ENCODE measurements at places on chromosomes 1 and 21. TPM values are rescaled to one million over a fixed set of nuclear protein-coding genes. Genes with fewer than 3 reads are reported as not detected.

GRCh38 chr1:213423605-213424004, 372.6 kb downstream of the RPS6KC1 start:
- DNase-seq: no peak

GRCh38 chr1:59752556-59753414, 62.0 kb upstream of the HOOK1 start:
- no peak for DNase-seq

DNA sequence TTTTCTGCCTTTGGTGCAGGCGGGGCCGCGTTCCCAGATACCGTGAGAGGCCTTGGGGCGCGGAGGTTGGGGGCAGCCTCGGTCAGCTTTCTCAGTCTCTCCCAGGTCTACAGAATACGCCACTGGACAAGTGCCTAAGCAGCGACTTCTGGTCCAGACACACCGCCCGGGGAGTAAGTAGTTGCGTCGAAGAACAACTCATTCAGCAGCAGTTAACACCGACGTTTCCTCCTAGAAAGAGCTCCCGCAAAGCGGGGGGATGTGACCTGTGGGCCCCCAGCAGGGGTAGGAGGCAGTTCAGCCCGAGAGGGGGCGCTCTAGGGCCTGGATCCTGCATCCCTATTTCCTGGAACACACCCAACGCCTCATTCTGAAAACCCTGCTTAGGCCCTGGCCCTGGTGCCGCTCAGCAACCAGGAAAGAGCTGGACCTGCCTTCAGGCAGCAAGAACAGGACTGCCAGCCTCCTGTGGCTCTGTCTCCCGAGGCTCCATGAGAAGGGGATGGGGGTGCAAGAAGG, 6.5 kb upstream of the BARHL2 start:
- DNase-seq: peak; percentile 21

DNA sequence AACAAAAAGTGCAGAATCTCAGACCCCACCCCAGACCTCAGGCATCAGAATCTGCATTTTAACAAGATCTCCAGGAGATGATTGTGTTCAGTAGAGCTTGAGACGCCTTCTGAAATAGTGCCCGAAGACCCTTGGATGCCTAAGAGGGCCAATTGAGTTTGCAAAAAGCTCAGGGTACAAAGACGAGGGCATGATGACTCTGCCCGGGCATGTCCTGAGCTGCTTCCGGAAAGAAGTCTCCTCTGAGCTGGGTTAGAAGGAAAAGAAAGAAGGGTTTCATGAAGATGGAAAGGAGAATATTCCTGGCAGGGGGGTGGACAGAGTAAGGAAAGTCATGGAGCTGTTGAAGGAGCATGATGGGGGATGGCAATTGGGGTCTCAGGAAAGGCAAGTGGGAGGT, 246.1 kb upstream of the TMEM51 start:
- no peak for DNase-seq

The GBP4 gene
- not detected for total RNA-seq

GRCh38 chr1:107597290-107597689, 367.7 kb downstream of the VAV3 start:
- no peak for DNase-seq

DNA sequence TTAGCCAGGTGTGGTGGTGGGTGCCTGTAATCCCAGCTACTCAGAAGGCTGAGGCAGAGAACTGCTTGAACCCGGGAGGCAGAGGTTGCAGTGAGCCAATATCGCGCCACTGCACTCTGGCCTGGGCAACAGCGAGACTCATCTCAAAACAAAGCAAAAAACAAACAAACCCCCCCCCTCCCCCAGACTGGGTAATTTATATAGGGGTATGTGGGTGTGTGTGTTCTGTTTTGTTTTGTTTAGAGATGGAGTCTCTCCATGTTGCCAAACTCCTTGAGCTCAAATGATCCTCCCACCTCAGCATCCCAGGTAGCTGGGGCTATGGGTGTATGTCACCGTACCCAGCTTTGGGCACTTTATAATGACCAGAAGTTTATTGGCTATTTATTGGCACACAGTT, 73.6 kb downstream of the SLC27A3 start:
- no peak for DNase-seq

The SFN gene
- total RNA-seq: not detected

DNA sequence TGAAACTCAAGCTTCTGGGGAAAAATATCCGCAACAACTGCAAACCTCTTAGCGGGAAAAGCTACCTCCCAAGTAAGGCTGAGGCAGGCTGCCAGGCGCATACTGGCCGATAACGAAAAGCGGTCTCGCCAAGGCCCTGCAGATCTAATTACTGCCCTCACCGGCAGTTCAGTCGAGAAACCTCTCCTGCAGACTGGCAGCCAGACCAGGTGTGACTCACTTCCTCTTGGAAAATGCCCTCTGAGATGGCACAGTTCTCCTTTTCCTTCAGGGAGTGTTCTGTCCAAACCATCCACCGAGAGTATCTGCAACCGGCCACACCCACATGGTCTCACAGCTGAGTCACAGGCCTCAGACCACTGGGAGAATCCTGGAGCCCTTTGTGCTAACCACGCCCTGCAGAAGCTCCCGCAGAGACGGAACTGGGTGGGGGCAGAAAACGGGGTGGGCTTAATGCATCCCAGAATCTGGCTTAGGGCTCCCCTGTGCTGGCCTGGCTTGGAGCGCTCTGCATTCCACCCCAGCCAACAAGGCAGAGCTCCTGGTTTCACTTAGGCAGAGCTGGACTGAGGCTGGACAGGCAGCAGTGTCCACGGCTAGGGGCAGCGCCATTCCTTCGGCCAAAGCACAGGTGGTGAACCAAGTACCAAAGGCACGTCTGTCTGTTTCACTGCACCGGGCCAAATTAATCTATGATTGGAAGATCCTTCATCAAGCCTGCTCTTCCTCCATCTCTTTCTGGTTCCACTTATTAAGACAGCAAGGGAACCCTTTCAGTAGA, 1.2 kb downstream of the S100A10 start:
- DNase-seq: peak; percentile 99

- no peak for DNase-seq
Observed at GRCh38 chr1:164564378-164564777, 5.4 kb downstream of the PBX1 start.

GRCh38 chr1:107936498-107937481, 28.2 kb downstream of the VAV3 start:
- peak; percentile 96 for DNase-seq

DNA sequence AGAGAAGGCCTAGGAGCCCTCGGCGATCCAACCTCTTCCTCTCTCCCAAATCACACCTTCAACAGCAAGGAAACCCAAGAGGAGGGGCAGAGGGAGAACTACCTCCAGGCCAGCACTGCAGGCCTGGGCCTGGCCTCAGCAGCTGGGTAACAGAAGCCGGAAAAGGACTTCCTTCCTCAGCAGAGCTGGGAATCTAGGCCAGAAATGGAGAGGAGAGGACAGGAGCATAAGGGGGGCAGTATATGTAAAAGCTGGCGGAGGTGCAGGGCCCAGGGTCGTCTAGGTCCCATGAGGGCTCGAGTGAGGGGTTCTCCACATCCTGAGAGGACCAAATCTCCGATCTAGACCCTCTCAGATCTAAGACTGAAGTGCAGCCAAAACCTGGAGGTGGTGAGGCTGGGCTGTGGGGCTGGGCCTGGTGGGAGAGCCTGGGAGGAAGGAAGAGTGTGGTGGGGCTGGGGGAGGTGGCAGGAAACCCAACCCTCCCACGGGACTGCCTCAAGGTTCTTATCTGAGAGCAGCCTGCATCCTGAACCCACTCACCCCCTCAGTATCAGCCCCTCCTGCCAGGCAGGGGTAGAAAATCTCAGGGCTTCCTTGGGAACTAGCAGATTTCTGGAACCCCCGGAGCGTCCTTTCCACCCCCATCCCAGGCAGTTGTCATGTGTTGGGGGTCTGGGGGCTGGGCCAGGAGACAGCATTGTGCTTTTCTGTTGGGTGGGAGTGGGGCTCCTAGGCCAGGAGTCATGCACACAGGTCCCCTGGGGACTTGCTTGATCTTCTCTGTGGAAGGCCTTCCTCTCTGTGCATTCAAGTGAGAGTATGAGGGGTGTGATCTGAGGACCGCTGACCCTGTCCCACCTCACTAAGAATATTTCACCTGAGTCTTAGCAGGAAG, 33.0 kb downstream of the PIK3C2B start:
- DNase-seq: no peak

DNA sequence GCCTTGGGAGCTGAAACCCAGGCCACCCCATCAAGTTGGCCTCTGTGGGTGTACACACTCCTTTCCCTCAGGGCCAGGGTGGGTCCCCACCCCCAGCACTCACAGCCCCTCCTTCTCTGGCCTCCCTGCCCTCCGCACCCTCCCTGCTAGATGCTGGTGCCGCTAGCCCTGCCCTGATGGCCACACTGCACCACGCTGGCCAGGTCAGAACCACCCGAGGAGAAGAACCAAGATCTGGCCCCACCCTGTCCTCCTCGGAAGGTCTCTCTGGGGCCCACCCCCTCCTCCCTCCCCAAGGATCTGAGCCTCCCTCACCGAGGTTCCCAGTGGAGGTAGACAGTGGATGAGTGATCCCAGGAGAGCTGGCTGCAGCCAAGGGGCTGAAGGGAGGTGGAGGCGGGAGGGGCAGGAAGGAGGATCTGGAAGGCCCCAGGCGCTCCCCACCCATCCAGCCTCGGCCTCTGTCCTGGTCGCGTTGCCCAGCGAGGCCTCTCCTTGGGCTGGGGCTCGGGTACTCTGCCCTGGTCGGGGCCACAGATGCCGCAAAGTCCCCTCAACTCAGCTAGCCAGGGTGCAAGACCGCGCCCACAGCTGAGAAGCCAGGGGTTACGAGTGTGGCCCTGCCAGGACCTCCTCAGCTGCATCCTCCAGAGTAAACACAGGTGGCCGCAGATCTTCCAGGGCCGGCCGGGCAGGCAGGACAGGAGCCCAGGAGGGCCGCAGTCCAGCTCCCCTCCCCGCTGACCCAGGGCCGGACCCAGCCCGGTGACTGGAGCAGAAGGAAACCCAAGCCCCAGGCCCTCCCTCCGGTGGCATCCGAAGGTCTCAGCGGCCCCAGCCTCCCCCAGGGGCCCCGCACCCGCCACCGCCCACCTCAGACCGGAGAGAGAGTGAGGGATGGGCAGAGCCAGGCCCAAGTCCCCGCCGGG, 5.2 kb downstream of the B3GALT6 start:
- DNase-seq: no peak

GRCh38 chr1:72009173-72010093, 272.9 kb downstream of the NEGR1 start:
- no peak for DNase-seq

GRCh38 chr1:63812071-63812700, 38.4 kb downstream of the ROR1 start:
- no peak for DNase-seq

The ATP1A4 gene
- not detected for total RNA-seq

DNA sequence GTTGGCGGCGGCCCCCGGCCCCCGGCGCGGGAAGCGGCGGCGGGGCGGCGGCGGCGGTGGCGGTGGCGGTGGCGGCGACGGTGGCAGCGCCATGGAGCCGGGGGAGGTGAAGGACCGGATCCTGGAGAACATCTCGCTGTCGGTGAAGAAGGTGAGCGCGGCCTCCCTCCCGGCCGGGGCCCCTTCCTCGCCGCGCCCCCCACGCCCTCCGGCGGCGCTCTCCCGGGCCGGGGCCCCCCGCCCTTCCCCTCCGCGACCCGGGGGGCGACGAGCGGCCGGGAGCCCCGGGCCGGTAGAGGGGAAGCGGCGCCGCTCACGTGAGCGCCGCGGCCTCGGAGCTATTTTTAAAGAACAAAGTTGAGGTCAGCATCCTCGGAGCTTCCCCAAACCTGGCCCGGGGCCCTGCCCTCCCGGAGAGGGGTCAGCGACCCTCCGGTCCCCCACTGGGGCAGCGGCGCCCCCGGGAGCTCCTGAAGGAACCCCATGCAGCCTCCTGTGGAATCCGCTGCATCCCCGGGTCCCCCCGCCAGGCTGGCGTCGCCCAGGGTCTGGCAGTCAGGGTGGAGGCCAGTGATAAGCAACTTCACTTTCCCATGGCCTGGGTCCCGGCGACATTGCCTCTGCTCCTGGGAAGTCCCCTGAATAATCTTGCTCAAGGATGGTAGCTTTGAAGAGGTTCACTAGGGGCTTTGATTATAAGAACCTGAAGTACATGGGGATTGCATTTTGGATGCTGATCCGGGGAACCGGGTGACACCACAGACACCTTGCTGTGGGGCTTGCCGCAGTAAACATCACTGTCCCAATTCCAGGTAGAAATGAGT, 560 bp downstream of the PLEKHM2 start:
- peak; percentile 66 for DNase-seq

DNA sequence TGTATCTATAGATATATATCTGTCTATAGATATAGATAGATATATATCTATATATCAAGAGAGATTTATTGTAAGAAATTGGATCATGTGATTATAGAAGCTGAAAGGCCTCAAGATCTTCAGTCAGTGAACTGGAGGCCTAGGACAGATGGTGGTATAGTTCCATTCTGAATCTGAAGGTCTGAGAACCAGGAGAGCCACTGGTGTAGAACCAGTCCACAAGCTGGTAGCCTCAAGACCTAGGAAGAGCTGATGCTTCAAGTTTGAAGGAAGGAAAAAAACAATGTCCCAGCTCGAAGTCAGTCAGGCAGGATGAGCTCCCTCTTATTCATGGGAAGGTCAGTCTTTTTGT, 213.2 kb upstream of the JUN start:
- DNase-seq: no peak

GRCh38 chr1:186487163-186487562, 26.2 kb upstream of the PDC start:
- peak; percentile 62 for DNase-seq

- DNase-seq: no peak
Observed at GRCh38 chr21:44626262-44626661, 631 bp upstream of the KRTAP10-9 start.

The ADAMTSL4 gene
- 27.6 TPM for total RNA-seq

The TEX38 gene
- total RNA-seq: not detected

DNA sequence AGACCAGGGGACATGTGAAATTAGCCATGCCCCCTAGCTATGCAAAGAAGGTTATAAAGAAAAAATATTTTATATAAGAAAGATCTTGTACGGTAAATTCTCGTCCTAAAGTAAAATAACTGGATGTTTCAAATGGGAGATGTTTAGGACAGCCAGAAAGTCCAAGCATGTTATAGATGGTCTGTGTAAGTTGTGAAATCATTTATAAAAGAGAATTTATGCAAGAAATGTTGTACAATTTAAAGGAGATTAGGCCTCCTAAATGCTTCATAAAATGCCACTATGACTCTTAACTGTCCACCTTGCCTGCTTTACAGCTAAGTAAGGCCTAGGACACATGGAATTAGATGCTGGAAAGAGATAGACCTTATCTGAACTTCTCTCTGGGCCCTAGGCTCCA, 118.1 kb upstream of the POGK start:
- DNase-seq: no peak

The LCE1A gene
- not detected for total RNA-seq

The CFHR3 gene
- total RNA-seq: not detected

GRCh38 chr1:53936430-53936829, 9.1 kb downstream of the IFT25 start:
- DNase-seq: no peak

GRCh38 chr1:219958875-219959417, 30.6 kb upstream of the SLC30A10 start:
- no peak for DNase-seq

- no peak for DNase-seq
Observed at GRCh38 chr1:25131794-25132193, 100.5 kb downstream of the SYF2 start.

GRCh38 chr1:108316545-108316944, 72.7 kb upstream of the NBPF4 start:
- DNase-seq: peak; percentile 44
